ENCODE measurements at places on chromosomes 2 and 18. TPM values are rescaled to one million over a fixed set of nuclear protein-coding genes. Genes with fewer than 3 reads are reported as not detected.
A peak's percentile ranks its signal among the peaks of the same experiment; 100 is the strongest.

Gene PJVK
- total RNA-seq: 2.4 TPM

Gene OSBPL6
- 2.5 TPM for total RNA-seq

Gene TRAF3IP1
- 9.8 TPM for total RNA-seq

Gene STPG4
- total RNA-seq: 0.14 TPM

Gene MTA3
- total RNA-seq: 58.6 TPM

Gene SP140
- 71.3 TPM for total RNA-seq

Gene HOXD1
- not detected for total RNA-seq

Gene C2orf78
- total RNA-seq: not detected

GRCh38 chr2:207167099-207167923, 1.6 kb upstream of the KLF7 start:
- DNase-seq: peak; percentile 49

DNA sequence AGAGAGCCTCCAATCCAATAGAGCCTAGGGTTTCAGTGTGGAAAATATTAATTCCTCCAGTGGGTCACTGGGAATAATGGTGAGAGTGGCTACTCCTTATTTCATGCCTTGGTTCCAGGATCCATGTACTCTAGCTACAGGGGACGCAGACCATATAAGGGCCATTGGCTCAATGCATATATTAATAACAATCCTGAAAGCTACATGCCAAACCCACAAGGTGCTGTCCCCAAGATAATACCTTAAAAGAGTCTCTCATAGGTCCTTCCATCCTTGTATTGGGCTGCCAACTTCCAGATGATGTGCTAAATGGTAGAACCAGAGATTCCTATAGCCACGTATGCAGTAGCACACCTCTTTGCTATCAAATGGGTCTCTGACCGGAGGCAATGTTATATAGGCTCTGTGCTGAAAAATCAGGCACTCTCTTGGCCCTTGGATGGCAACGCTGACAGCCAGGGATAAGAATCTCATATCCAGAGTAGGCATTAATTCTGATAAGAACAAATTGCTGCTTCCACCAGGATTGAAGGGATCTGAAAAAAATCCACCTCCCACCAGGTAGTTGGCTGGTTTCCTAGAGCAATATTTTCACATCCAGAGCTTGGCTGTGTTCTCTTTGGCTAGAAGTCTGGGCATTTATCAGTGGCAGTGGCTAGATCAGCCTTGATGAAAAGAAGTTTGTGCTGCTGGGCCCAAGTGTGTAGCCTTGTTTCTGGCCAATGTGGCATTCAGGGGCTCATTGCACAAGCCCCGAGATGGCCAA, 218.1 kb upstream of the MGAT5 start:
- DNase-seq: no peak

- DNase-seq: no peak
These were observed 392.8 kb upstream of the MEIS1 start for GRCh38 chr2:66041902-66042657.

DNA sequence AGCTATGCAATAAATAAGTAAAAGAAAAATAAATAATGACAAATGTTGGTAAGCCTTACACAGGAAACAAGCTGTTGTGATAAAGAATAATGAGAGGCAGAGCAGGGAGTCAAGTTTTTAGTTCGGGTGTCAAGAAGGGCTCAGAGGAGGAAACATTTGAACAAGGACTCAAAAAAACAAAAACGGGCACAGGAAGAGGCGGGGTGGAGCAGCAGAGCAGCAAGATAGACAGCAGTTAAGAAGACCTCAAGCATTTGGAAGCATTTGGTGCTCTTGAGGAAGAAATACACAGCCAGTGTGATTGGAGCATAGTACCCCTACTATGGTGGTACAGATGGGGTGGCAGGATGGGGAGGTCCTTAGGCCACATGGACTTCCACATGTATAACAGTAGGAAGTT, 2.8 kb downstream of the TMEM169 start:
- DNase-seq: peak; percentile 42

DNA sequence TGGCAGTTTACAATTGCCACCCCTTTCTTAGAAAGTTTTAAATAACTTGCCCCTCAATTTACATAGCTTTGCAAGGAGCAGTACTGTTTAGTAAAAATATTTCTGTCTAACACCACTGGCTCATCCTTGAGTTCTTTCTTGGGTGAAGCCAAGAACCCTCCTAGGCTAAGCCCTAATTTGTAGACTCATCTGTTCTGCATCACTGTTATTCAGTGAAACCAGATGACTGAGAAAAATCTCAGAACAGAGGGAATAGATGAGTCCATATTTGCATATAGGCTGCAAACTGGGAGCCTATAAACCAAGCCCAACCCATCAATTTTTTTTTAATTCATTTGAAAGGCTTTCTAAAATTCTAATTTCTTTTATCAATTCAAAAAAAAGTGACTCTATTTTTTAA, 161.4 kb upstream of the TFPI start:
- DNase-seq: no peak

GRCh38 chr2:46167924-46168323, 129.3 kb upstream of the EPAS1 start:
- no peak for DNase-seq

DNA sequence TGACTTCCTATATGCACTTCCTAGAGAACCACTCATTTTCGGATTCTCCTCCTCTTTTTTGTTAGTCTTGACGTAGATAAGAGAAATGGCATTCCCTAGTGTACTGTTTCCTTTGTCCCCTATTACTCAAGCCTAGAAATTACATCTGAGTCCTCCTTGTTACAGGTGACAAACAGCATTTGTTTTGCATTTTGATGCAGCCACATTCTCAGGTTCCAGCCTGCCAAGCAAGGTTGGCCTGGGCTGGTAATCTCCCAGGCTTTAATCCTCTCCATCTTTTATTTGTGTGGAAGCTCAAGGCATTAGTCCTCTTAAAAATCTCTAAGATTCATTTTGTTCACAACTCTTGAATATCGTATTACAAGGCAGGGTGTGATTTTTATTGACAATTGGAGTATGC, 318.0 kb upstream of the NRP2 start:
- DNase-seq: no peak

GRCh38 chr2:63662028-63662804, 73.5 kb downstream of the MDH1 start:
- no peak for DNase-seq

DNA sequence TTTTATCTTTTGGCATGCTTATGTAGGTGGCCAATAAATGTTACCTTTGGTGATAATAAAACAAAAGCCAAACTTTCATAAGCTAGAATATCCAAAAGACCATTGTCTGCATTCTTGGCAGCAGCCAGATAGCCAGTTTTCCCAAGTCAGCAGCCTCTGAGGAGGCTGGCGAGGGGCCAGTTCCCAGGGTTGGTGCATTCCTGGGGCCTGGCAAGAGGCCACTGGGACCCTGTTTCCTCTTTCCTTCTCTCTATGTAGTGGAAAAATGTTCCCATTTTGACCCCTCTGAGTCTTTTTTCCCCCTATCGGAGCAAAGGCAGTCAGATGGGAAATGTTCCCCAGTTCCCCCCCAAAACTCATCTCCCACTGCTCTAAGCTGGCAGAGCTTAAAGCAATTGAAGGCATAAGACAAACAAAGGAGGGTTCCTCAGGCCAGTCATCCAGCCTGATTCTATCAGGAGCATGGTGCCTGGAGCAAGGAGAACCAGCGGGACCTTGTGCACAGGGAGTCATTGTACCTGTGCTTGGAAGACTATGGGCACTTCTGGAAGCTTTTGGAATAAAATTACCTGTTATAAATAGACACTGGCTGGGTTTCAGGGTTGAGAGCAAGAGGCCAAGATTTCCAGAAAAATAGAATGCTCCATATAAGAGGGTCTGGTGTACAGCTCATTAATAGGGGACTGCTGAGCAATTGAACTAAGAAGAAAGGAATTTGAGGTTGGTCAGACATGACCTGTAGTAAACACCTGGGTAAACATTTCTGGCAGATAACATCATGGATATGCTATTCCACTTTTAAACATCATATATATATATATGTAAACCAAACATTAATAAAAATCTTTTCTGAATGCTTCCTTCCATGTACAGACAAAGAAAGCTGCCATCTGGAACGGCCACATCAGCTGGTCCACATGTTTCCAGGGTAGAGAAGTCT, 63.4 kb downstream of the NCKAP5 start:
- no peak for DNase-seq

DNA sequence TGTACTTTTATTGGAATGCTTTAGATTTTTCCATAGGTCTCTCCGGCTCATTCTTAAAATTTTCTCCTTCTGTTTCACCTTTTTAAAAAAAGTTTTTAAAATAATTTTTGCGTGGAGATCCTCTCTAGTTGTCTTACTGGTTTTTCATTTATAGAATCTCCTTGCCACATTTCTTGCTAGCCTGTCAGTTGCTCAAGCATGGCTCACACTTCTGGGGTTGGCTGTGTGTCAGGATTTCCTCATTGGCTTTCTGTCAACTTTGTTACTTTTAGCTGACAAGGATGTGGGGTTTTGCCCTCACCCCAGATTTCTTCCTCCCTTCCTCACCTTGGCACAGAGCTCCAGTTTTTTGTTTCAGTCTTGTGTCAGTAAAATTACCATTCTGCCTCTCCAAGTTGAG, 124.6 kb downstream of the ZNF407 start:
- DNase-seq: no peak

DNA sequence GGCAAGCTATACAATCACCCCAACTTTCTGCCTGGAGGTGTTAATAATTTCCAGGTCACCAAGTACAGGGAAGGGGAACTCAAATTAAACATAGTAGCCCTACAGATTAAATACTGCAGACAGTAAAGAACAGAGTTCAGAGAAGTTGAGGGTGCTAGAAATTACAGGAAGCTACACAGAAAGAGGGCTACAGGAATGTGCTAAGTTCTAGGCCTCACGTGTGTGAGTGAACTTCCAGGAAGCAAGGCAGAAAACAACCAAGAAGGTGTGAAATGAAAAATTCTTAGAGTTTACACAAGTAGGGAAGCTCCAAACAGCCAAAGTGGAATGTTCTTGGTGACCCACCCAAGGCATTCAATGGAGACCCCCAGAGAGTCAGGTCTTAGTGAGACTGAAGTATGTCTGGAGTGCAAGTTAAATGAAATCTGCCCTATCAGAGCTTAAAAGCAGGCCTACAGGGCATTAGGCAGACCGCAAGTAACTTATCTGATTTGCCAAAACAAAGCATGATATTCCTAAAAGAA, 58.1 kb upstream of the RNU4ATAC start:
- no peak for DNase-seq

- no peak for DNase-seq
These were observed 383.3 kb upstream of the ETAA1 start for GRCh38 chr2:67013821-67014220.

DNA sequence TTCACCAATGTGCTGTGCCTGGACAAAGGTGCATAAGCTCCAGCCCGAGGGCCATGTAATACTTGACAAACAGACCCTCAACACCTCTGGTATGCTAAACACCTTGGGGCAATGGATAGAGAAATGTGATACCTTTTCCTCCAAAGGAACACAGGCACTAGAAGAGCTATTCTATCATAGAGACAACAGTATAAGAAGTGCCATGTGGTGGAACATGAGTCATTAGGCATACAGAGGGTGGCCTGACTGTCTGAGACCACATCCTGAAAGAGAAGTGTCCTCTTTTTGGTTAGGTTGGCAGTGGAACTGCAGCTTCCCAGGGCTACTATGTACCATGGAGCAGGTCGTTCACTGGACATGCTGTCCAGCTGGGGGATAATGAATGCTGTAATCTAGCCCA, 153.9 kb downstream of the INSIG2 start:
- no peak for DNase-seq

DNA sequence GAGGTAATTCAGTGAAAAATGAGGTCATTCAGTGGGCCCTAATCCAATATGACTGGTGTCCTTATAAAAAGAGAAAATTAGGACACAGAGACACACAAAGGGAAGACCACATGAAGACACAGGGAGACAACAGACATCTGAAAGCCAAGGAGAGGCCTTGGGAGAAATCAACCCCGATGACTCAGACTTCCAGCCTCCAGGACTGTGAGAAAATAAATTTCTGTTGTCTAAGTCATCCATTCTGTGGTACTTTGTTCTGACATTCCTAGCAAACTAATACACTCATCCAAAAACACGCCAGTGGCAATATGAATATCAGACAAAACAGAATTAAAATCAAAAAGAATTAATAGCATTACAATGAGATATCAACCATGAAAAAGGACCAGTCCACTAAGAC, 303.7 kb downstream of the SS18 start:
- no peak for DNase-seq

DNA sequence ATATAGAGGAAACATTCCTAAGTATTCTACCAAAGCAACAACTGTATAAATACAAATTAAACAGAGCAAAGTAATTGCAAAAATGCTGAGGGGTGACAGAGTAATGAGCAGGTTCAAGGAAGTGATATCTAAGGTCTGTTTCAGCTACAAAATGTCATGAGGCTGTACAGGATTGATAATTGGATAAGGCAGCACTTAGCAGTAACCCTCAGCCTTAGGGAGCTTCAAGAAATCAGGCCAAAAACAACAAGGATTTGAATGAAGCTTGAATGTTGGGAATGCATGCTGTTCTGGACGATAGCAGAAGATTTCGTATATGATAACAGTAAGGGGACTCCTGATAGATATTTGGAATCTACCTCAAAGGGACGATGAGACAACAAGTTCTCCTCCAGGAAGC, 142.0 kb upstream of the MMADHC start:
- no peak for DNase-seq

DNA sequence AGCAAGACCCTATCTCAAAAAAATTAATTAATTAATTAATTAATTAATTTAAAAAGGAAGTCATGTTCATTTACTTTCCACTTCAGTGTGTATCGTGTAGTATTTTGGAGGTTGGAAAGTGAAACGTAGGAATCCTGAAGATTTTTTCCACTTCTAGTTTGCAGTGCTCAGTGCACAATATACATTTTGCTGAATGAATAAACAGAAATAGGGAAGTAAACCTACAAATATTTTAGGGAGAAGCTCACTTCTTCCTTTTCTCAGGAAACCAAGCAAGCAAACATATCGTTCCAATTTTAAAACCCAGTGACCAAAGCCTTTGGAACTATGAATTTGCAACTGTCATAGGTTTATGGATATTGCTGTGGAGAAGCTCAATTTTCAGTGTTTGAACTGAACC, 27.8 kb downstream of the SLC14A1 start:
- DNase-seq: no peak

- no peak for DNase-seq
These were observed 47.3 kb upstream of the B3GNT7 start for GRCh38 chr2:231348173-231348572.

DNA sequence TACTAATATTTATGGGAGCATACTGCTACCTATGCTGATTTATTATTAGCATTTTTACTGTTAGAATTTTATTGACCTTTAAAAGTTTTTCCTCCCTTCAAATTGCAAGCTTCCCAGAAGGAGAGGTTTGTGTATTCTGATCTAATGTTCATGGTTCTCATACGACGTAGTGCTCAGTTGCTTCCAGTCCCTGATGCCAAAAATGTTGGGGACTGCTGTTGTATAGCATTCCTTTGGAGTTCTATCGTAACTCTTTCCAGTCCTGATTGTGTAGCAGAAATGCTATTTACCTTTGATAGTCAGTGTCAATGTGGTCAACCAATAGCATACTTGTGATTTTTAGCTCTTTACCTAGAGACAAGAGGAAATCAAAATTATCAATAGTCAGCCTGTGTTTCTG, 69.5 kb upstream of the ZSWIM2 start:
- no peak for DNase-seq

DNA sequence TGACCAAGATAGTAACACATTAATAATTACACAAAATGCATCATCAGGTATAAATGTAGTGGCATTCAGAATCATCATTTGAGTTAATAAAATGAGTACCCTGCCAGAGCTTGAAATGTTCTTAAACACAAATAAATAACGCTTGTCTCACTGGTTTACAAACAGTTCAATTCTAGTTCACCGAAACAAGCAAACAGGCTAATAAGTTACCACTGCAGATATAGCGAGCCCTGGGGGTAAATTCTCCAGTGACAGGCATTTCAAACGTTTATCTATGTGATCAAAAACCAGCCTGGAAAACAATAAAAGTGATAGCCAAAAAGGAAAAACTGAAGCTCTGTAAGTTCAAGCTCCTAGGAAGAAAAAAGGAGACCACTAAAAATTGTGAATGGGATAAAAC, 152.6 kb downstream of the THADA start:
- DNase-seq: no peak

Data from activated CD4-positive, alpha-beta T cell treated with anti-CD3 and anti-CD28 coated beads for 36 hours (primary cell).